Thoracic aorta (tissue), 2 donors: ENCODE measurements at places on chromosomes 12 and 14.
A peak's percentile ranks its signal among the peaks of the same experiment; 100 is the strongest.

- no peak for DNase-seq
Observed at GRCh38 chr12:64650762-64651161, 40.5 kb downstream of the RASSF3 start.

DNA sequence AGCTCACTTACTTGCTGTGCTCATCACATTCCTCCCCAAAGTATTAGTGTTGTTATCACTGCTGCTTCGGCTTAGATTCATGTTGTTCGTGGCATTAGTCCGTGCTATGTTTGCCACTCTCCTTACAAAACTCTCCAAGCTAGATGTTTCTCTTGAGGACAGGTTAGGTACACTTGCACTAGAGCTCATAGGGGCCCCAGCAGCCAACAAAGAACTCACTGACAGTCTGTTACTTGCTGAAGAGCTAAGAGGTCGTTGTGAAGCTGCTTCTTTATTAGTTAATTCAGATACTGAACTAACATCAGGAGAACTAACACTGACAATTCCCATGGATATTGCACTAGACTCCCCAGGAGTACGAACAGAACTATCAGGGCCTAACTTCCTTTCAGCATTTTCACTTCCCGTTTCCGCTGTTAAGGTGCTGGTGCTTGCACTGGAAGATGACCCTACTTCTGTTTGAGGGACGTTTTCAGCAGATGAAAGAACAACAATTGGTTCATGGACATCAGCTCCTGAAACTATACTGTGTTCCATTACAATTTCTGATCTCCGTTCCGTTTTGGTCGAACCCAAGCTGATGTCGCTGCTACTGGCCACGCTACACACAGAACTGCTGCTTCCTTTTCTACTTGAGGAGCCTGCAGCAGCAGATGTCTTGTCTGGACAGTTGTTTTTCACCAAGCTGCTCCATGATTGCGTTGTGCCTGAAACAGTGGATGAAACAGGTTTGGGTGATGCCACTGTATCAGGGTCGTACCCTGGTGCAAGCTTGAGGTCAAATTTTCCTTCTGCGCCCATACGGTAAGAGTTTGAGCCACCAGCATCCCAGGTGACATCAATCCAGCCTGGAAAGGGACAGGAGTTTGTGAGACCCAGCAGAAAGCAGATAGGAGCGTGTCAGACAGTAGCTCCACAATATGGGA is 78.7 kb downstream of the HECTD1 start:
- DNase-seq = no peak

GRCh38 chr12:5348491-5348890 is 83.4 kb upstream of the NTF3 start:
- no peak for DNase-seq

DNA sequence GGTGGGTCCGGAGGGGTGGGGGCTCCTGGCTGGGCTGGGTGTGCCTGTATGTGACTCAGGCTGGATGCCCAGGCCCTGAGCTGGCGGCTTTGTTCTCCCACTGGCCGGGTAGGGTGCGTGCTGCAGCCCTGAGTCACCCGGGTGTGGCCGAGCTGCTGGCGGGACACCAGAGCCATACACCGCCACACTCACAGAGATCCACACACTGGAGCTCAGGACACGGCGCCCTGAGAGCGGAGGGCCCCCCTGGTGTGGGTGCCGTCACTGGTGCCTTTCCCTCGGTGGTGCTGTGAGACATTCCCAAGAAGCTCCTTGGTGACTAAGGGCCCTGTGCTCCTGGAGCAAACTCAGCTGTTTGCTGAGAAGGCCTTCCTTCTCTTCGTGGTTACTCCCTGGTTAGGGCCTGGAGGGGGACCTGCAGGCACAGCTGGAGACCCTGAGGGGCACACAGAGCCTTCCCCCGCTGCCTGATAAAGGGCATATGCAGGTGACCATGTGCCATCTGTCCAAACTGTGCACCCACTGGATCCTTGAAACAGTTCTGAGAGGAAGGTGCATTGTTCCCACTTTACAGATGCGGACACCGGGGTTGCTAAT is 44.3 kb downstream of the KRT80 start:
- peak; percentile 91 for DNase-seq

DNA sequence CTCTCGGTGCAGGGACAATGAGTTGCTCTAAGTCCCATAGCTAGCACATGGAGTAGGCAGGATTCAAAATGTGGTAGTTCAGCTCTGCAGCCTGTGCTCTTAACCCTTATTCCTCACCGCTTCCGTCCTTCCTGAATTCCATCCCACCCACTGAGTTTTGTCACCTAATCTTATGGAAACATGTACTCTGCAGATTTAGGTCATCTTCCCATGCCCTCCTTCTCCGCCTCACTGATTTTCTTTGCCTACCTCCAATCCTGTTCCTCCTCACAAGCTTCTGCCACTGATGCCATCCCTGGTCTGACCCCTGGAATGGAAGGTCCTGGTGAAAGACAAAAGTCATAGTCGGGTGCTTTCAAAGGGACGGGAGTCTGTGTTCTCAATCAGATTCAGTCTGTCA is 46.5 kb upstream of the ABCC9 start:
- DNase-seq = no peak

DNA sequence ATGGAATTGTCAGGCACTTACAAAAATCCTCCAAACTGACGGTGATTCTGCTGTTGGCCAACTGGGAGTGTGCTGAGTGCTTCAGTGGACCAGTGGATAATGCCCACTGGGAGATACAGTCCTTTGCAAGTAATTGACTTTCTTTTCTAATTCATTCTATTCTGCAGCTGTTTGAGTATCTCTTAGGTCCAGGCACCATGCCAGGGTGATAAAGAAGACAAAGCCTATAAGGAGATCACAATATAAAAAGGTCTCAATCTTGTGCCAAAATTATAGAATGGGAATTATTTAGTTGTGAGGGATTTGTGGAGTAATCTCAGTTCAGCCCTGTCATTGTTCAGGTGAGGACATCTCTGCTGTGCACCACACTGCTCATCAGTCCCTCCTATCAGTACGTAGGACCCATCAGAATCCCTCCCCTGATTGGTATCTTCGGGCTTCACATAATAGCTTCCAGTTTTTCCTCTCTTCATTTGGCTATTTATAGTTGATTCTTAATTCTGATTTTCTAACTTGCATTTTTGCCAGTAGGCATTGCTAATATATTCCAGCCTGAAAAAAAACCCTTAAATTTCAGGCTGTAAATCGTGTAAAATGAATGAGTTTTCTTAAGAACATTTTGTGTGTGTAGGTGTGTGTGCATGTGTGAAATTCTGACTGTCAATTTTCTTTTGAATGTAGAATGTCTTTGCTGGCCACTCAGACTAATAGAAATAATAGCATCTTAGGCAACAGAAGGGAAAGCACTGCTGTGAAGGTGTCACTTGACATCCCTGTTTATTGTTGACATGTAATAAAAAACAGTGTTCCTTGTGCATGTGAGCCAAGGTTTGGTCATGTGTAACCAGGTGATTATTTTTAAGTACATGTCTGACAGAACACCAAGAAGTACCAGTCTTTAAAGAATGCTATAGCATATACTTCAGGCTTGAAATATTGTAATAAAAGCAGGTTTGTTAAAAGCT is 457.6 kb upstream of the RGS6 start:
- no peak for DNase-seq

DNA sequence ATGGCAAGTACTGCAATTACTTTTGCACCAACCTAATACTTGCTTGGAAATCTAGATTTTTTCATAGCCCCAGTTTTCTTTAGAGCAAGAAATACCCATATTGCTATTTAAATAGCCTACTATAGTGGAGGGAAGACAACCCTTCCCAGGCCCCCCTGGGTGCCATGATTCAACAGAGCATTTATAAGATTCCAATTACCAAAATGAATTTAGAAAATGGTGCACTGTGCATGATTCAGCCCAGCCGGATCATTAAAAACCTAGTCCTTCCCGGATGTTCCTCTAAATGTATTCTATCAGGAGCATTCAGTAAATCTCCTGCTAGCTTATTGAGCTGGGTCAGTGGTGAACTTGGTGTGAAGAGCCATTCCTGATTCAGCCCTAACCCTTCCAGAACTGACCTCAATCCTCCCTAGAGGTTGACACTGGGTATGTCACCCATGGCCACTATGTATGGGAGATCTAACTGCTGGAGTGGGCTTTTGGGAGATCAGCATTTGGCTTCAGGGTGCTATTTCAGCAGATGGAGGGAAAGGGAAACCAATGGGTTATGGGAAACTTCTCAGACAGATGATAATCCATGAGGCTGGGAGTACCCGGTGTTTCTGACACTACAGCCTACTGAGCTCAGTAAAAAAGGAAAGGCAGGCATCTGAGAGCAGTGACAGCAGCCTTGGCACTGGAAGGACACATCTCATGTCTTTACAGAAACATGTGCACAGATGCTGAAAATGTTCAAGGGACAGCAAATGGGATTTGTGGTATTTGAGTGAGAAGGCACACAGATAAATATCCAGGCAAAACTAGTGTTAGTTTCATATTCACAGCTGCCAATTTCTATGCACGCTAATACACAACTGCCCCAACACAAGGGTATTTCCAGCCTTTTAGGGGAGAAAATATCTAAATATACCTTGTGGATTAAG is 258.9 kb downstream of the DPF3 start:
- no peak for DNase-seq

DNA sequence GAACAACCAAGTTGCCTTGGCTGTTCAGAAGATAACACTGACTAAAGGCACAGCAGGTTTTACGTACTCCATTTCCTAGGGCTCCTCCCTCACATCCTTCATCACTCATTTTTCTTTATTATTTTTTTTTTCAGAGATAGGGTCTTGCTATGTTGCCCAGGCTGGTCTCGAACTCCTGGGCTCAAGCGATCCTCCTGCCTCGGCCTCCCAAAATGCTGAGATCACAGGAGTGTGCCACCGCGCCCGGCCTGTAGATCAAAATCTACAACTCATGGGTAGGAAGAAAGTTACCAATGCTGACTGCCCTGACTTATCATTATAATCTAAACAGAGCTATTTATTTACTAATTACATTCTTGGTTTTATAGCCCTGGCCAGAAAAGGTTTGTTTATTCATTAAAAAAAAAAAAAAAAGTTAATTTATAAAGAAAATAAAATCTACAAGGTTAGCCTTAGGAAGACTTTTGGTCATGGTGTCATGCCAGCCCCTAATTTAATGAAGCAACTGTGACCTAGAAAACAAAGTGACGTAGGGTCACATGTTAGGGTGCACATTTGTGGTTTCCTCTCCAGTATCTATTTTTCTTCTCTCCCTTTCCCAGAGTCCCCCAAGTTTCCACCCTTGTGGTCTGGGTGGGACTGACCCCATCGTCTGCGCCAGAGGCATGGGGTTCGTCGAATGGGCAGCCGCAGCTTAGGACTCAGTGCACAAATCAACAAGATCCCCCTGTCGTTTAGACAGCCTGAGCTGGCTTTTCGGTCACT is 19.0 kb upstream of the FOXN3 start:
- DNase-seq = no peak

DNA sequence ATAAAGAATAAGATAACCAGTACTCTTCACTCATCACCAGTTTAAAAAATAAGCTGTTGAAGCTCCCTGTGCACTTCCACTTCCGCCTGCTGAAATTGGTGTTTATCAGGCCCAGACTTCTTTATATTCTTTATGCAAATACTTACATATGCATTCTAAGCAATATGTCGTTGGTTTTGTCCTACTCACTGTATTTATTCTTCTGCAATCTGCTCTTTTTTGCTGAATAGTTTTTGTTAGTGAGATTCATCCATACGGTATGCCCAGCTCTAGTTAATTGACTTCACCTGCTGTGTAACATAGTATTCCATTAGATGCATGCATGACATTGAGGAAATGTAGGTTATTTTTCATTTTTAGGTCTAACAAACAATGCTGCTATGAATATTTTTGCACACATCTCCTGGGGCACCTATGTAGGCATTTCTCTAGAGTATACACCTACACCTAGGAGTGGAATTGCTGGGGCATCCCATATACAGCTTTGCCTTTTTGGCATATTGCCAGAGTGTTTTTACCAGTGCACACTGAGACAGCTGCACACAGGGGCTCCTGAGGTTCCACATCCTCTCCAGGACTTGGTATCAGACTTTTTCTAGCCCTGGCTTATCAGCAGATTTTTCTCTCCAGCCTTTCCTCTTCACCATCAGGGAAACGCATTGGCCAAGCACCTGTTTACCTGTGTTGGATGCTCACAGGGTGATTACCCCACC is 1.0 kb upstream of the NRIP2 start:
- no peak for DNase-seq

- no peak for DNase-seq
Observed at GRCh38 chr12:42564556-42564955, 25.0 kb downstream of the PRICKLE1 start.
